ENCODE measurements at places on chromosomes 6 and 20.

- peak; percentile 87 for DNase-seq
Measured at GRCh38 chr6:14711056-14711703, 534.7 kb upstream of the JARID2 start.

GRCh38 chr6:14818422-14818884, 427.4 kb upstream of the JARID2 start:
- DNase-seq = no peak

DNA sequence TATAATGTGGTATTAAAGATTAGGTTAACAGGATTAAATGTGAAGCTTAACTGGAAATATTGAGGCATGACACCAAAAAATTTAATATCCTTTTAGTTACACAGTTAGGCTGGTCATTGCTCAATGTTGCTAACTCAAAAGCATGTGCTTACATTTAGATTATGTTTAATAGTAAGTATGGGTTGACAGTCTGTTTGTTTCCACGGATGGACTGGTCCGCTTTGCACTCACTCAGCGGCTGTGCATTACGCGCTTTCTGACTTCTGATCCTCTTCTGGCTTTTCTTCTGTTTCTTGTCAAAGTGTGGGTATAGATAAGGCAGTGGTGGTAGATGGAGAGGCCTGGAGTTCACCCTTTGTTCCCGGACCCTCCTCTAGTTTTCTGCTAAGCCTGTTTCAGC, 174.9 kb downstream of the RIMS1 start:
- no peak for DNase-seq

DNA sequence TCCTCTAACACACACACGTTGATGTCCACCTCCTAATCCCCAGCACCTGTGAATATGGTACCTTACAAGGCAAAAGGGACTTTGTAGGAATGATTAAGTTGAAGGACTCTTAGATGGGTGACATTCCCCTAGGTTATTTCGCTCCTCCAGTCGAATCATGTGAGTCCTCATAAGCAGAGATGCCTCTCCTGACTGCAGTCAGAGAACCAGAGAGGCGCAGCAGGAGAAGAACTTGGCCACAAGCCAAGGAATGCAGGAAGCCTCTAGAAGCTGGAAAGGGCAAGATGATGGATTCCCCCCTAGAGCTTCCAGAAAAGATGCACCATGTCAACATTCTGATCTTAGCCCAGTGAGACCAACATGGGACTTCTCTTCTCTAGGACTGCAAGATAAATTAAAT, 133.1 kb upstream of the PTPRT start:
- DNase-seq = no peak

- DNase-seq = no peak
Measured at GRCh38 chr6:109344226-109344625, 38.0 kb downstream of the CD164 start.

GRCh38 chr6:157513004-157513603, 132.1 kb downstream of the ZDHHC14 start:
- no peak for DNase-seq

GRCh38 chr6:33764036-33764435, 17.3 kb upstream of the IP6K3 start:
- DNase-seq = no peak
